ENCODE measurements at places on chromosomes 3 and 15.

GRCh38 chr15:69093614-69094013 is 66.8 kb upstream of the GLCE start:
- DNase-seq, result no peak

DNA sequence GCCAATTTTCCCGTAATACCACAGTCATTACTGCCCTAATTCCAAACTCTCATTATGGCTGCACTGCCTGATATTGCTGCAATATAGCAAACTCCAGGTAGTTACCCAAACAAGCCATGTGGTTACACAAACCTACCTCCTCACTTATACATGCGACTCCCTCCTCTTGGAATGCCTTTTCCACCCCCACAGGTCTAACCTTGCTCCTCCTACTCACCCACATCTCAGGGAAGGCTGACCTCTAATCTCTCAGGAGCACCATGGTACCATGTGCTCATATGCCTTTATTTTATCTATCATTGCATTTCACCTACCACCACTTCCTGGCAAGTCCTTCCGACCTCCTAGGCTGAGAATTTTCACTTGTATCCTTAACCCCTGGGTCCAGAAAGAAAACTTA is 2.9 kb downstream of the RBPMS2 start:
- no peak for DNase-seq

DNA sequence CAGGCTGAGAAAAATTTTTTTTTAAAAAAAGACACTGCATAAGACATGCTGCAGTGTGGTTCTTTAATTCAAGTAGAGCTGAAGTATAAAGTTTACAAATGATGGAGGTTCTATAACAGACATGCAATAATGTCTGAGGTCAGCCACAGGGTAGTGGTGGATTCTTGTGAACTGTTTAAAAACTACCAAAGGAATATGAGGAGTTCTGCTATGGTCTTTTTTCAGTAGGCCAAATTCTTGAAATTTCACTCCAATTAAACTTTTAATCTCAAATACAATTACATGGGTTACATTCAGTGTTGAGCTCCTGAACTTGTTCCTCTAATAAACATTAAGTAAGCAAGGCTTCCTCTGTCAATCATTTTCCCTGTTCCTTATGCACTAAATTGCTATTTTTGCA is 122.7 kb downstream of the PLD1 start:
- DNase-seq, result no peak

DNA sequence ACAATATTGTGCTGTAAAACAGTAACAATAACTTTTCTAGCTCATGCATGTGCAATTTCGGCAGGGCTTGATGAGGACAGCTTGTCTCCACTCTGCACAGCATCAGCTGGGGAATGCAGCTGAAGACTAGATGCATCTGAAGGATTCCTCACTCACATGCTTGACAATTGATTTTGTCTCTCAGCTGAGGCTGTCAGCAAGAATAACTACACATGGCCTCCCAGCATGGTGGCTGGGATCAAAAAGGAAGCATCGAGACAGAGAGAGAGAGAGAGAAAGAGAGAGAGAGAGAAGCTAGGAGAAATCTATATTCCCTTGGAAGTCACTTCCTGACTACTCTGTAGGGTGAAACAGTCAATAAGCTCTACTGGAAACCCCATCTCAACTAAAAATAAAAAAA is 487.1 kb downstream of the PLOD2 start:
- DNase-seq, result no peak

DNA sequence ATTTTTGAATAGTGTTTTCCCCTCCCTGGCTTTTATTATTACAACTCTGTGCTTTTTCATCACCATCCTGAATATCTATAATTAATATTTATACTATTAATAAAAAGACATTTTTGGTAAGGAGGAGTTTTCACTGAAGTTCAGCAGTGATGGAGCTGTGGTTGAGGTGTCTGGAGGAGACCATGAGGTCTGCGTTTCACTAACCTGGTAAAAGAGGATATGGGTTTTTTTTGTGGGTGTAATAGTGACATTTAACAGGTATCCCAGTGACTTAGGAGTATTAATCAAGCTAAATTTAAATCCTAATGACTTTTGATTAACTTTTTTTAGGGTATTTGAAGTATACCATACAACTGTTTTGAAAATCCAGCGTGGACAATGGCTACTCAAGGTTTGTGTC is 24.4 kb downstream of the CTNNB1 start:
- DNase-seq, result no peak

GRCh38 chr3:163939926-163940325 is 1138.4 kb downstream of the SI start:
- no peak for DNase-seq

- no peak for DNase-seq
These were observed 114.5 kb downstream of the GMPS start for GRCh38 chr3:155984791-155985417.

- DNase-seq, result no peak
These were observed 132.8 kb downstream of the PGPEP1L start for GRCh38 chr15:98874773-98875172.

GRCh38 chr3:44905446-44906157 is 31.2 kb downstream of the TGM4 start:
- DNase-seq, result no peak

- peak; percentile 76 for DNase-seq
These were observed 426 bp downstream of the KAT2B start for GRCh38 chr3:20040548-20041196.

- DNase-seq, result no peak
These were observed 43.9 kb downstream of the SEMA3G start for GRCh38 chr3:52401021-52401420.

DNA sequence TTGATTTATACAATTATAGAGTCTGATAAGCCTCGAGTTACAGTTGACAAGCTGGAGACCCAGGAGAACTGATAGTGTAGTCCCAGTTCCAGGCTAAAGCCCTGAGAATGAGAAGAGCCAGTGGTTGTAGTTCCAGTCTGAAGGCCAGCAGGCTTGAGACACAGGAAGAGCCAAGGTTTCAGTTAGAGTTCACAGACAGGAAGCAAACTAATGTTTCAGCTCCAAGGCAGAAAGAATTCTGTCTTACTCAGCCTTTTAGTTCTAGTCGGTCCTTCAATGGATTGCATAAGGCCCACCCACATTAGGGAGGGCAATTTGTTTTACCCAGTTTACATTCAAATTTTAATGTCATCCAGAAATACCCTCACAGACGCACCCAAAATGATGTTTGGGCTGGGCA is 102.7 kb downstream of the CDIN1 start:
- DNase-seq, result no peak

- no peak for DNase-seq
These were observed 97.6 kb upstream of the ALDH1A3 start for GRCh38 chr15:100781961-100782530.

- no peak for DNase-seq
These were observed 19.6 kb upstream of the RNU6-1 start for GRCh38 chr15:67859331-67859946.

GRCh38 chr3:58432905-58433304 is 727 bp downstream of the PDHB start:
- DNase-seq, result no peak

Measured in anterior cingulate cortex (tissue), 58 donors.